ENCODE measurements at places on chromosomes 7 and 10.
A peak's percentile ranks its signal among the peaks of the same experiment; 100 is the strongest.

DNA sequence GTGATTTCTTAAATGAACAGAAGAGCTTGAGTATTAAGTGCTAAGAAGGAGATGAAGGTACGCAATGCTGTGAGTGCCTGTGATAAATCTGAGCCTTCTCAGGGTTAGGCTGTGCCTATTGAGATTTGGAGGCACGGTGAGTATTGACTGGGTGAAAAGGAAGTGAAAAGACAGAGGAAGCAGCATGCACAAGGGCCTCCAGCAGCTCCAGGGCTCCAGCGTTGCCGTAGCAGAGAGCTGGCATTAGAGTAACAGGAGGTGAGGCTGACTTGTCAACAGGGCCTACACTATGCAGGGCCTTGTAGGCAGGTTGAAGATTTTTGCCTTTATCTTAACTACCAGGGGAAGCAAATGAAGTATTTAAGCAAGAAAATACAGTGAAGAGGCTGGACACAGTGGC, 54.1 kb upstream of the PDCD4 start:
- DNase-seq, result no peak

GRCh38 chr7:12358694-12359093, 45.0 kb downstream of the VWDE start:
- no peak for DNase-seq

GRCh38 chr10:5620223-5620721, 46.1 kb downstream of the ASB13 start:
- no peak for DNase-seq

DNA sequence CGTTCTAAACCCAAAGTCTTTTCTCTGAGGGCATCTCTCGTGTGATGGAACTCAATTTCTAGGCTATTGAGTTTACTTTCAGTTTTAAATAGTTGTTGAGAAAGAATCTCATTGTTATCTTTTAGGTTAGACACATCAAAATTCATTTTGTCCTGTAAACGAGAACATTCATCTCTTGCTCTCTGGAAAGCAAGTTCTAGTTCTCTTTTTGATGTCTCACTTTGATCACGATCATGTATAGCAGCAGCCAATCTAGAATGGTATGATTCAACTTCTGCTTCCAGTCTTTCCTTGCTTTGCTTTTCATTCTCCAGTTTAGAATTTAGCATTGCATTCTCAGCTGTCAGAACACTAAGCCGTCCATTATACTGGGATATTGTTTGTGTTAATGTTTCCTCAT, 65.1 kb downstream of the ANKRD26 start:
- DNase-seq, result no peak

DNA sequence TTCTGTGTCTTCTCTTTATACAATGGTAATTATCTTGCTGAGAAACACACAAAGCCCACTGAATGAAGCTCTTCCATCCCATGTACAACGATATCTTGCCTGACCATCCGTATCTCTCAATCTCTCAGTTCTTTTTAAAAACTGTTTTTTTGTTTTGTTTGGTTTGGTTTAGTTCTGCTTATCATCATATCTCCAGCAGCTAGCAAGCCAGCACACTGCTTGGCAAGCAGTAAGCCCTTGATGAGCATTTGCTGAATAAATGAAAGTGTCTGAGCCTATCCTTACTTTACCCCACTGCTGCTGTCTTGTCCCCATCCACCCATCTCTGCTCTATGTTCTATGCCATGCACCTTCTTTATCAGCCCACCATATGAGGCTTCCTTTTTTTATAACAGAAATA, 34.2 kb downstream of the ITGB1 start:
- no peak for DNase-seq

DNA sequence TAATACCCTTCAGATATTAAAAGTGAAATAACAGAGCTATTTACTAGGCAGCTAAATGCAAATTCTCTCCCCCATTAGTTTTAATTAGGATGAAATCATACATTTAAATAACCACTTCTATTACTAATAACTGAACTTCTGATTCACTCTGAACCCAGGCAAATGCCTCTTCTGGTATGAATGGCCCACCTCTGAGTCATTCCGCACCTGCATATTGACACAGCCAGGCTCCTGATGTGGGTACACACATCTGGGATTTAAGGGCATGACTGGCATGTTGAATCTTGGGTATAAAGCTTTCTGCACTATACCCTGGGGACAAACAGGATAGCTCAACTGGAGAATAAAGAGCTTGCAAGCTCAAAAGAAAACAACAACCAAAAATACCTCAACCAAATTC, 140.9 kb downstream of the AUTS2 start:
- DNase-seq, result no peak

GRCh38 chr7:68176974-68177373, 1180.3 kb downstream of the TYW1 start:
- peak; percentile 72 for DNase-seq

- DNase-seq, result no peak
These were observed 57.4 kb downstream of the INPP5A start for GRCh38 chr10:132595021-132595420.

- DNase-seq, result no peak
These were observed 107.5 kb upstream of the KIF5B start for GRCh38 chr10:32163762-32164148.

GRCh38 chr10:132687893-132688579, 97.9 kb downstream of the NKX6-2 start:
- DNase-seq, result no peak

DNA sequence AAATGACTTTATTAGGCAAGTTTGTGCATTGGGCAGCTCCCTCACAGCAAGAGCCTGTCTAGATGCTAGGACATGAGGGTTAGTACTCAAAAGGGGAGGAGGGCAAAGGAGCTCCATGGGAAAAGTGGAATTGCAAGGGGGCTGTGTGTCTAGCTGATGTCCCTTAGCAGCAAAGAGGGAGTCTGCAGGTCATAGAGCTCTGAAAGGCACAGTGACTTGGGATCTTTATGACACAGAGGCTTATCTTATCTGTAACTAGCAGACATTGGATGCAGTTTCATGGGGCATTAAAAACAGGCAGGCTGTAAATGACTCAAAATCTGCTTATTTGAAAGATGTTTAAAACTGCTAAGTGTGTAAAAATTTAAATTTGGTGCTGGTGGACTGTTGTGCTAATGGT, 556.2 kb upstream of the FZD8 start:
- DNase-seq, result no peak

DNA sequence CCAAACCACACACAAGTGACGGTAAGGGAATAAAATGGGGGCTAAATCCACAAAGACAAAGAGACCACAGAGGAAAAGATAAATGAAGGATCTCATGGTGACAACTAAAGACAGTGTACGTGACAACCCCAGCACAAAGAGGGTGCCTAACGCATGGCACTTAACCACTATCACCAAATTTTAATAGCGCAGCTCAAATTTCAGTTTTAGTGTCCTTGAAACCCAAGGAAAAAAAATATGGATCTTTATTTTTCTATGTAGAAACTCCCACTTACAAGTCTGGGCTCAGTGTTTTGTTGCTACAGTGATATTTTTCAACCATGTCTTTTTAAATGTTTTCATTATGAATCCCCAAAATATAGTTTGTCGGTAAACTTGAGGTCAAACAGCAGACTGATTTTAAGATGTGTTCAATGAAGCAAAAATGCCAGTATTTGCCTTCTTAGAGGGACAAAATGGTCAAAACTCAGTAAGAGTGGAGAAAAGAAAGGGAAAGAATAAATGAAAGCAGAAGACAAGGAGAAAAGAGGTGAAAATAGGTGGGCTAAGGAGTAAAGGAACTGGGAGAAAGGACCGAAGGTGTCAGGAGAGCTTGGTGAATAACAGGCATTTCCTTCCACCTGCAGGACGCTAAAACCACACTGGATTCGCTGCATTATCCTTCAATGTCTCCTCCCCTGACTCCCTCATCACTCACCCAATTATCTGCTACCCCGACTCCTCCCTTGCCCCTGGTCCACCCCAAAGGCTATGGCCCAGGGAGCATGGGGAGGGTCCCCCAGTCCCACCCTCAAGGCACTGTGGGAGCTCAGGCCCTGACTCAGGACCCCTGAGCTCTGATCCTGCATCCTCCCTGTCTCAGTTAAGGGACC, 3.5 kb downstream of the ASB13 start:
- DNase-seq, result no peak

DNA sequence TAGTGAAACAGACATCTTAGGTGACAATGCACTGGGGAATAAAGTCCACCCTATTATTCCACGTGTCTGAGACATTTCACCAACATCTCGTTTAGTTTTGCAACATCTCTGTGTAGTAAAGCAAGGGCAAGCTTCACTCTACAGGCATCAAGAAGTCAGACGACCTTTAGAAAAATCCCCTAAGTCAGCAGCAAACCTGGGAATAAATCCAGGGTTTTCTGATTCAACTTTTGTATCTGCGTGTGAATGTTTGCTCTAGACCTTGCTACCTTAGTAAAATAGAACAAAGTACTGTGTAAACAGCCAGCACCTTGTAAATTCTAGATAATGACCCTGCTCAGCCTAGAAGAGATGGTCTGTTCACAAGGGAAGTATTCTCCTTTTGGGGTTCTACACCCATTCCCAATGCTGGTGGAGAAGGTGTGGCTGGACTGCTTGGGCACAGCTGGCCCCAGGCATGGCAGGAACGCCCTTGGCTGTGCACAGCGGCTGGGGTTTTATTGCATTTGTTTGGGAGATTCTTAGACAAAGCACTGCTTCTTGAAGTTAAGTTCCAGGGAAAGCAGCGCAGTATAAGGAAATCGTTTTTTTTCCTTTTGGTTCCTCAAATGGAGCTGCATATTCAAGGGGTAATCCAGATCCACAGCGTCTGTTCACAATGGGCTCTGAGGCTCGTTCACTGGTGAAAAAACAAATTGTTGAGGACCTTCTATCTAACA, 38.3 kb upstream of the GALNTL5 start:
- DNase-seq, result no peak

DNA sequence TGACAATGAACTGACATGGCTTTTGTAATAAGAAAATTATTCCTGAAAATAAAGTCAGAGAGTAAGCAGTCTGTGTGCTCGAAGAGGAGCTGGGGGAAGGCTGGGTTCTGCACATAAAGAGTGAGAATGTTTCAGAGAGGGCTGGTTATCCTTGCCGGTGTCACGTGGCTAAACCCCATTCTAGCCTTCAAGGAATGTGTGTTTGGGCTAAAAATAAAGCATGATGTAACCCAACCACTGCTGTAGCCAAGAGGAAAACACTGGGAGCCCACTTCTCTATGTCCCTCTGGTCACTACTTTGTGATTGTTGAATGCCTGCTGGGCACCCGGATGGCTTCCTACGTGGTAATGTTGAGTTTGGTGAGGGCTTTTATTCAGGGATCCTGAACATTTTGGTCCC, 23.5 kb downstream of the WDFY4 start:
- DNase-seq, result no peak

GRCh38 chr10:51950996-51951555, 251.7 kb upstream of the CSTF2T start:
- DNase-seq, result no peak

DNA sequence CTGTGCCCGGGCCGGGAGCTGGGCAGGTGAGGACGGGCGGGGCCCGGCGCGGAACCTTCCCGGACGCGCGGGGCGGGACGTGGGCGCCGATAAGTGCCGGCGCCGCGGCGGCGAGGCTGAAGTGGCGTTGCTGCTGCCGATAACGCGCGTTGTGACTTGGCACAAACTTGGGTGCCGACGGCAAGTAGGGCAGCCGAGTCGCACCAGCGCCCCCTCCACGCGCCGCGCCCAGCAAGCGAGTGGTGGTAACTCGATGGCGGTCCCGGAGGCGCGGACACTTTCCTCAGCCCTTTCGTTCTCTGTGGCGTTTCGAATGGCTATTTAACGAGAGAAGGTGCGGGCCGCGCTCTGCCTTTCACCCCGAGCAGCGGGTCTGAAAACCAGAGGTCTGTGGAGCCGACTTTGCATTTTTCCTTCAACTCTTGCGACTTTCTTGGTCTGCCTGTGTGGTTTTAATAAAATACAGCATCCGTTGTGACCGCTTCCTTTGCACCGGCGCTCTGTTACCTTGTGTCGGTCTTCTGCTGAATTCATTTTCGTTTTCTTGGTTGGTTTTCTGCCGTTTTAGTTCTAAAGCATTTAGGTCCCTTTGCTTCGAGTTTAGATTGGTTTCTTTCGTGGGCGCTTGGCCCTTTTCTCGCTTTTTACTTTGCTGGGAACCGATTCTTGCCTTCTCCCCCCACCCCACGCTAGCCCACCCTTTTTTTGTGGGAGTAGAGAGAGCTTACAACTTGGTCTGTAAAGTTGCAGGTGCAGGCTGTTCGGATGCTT, 701 bp downstream of the STK17A start:
- DNase-seq, result peak; percentile 43

- no peak for DNase-seq
These were observed 520.2 kb downstream of the PTPRN2 start for GRCh38 chr7:158067219-158067930.

DNA sequence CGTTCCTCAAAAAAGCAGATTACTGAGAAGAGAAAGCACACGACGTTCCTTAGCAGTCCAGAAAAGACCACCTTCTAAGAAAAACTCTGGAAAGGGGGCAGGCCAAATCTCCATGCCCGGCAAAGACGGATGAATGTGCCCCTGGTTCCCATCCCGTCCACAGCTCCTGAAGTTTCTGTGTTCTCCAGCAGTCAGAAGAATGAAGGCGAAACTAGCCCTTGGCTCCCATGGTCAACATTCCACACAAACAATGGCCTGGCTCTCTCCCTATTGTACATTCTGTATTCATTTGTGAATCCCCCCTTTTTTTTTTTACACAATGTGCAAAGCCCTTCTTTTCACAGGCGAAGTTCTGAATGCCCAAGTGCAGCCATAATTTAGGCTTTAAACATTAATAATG, 5.3 kb downstream of the CTBP2 start:
- DNase-seq, result no peak

DNA sequence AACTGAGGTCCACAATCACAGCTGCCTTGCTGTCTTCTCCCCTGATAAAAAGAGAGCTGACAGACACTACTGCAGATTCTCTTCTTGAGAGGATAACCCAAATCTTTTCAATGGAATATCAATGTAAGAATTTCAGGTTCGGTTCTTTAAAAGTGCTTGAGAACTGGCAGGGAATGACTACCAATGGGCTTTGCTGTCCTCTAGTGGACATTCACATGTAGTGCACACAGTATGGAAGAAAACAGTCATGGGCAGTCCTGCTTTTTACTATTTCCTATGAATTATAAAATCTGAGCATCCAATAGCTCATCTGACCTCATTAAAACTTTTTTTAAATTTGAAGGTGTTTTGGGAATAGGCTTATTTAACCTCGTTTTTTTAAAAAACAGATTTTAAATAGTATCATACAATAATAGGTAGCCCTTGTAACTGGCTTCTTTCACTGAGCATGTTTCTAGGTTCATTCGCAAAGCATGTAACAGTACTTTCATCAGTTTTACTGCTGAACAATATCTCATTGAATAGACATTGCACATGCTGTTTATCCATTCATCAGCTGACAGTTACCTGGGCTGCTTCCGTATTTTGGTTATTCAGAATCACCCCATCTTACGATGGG, 18.3 kb downstream of the FZD9 start:
- peak; percentile 60 for DNase-seq

DNA sequence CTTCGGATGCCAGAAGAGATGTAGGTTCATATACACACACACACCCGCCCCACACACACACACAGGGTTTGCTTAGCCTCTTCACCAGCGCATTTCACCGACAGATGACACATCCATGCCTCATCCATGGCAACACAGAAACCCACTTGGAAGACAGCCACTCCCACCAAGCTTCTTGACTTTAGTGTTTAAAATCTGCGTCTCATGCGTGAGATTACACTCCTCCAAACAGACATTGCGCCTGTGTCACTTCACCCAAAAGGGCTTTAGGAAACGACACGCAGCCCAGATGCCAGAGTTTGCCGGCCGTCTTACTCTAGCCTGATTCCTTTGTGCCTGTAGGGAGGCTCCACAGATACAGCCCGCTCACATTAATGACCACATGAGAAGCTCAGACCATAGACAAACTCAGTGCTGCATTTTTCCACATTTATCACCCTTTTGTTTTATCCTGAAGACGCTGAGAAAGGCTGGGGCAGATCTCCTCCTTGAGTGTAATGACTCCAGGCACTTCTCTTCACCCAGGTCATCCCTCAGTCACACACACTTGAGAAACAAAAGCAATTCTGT, 73.8 kb downstream of the DIP2C start:
- DNase-seq, result peak; percentile 44

All from RCC 7860 (cell line).